ENCODE measurements at places on chromosomes 11 and 22.

GRCh38 chr11:56491270-56491669 is at the start of gene OR5M8:
Gene OR5M8 (minus strand): TSS chr11:56491370. CDS start chr11:56491370, 0 bp downstream.
- DNase-seq, result no peak

DNA sequence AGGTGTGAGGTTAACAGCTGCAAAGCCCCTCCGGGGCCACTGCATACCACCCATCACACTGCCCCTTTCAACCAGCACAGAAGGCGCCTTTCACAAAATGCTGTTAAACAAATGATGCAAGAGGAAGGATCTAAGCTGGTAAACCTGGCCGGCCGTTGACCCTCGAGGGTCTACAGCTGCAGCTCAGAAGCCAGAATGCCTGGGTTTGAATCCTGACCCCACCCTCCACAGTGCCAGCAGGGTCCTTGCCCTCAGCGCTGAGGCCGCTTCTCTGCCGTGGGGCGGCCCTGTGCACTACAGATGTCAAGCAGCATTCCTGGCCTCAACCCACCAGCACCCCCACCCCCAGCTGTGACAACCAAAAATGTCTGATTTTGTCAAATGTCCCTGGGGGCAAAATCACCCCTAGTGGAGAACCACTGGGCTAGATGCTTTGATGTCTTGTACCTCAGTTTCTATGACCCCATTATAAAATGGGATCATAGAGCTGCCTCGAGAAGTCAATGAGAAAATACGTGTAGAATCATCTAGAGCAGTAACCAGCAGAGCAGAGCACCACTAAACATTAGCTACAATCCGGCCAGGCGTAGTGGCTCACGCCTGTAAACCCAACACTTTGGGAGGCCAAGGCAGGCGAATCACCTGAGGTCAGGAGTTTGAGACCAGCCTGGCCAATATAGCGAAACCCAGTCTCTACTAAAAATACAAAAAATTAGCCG is 77.9 kb downstream of the CELSR1 start:
- DNase-seq, result no peak

DNA sequence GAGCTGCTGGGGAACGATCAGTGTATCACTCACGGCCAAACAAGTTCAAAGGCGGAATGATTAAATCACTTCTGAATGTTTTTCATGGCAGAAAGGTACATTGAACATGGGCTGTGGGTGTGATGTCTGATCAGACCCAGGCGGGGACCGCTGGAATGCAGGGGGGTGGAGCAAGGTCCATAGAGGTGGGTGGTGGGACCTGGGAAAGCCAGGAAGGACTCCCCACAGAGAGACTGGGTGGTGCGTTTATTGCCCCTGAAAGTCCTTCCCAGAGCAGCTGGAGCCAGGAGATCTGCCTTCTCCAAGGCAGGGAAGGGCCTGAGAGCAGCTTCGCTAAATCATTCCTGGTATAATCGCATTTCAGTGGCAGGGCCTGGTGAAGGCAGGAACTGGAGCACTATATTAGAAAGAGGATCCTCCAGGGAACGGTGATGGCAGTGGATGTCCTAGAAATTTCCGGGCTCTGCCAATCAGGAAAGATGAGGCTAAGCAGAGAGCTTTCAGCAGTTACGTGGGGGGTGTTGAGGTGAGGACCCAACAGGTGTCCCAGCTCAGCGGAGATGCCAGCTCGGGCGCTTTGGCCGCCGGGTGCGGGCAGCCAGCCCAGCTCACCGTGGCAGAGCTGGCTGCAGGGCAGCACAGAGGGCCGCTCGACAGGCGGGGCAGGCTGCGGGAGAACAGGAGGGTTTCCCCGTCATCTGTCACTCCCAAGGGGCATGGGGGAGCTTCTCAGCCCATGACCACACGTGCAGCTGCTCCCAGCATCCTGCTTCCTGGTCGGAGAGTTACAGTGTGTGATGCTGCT is 271.7 kb downstream of the CTTN start:
- DNase-seq, result no peak

GRCh38 chr11:66559142-66559865 is 9.1 kb downstream of the CTSF start:
- DNase-seq, result no peak

DNA sequence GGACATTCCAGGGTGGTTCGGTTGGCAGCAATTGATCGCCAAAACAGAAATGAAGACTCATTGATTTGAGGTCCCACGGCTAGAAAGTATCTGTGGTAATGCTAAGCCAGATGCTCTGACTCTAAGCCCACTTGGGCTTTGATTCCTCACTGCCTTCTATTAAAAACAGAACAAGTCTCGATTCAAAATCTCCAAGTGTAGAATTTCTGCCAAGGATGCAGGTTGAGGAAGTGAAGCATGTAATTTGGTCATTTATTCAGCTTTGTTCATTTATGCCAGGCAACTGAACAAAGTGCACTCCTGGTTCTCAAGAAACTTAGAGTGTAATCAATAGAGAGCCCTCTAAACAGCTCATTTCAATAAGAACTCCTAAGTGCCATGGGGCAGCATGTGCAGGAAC is 2.3 kb upstream of the CEP295 start:
- no peak for DNase-seq

DNA sequence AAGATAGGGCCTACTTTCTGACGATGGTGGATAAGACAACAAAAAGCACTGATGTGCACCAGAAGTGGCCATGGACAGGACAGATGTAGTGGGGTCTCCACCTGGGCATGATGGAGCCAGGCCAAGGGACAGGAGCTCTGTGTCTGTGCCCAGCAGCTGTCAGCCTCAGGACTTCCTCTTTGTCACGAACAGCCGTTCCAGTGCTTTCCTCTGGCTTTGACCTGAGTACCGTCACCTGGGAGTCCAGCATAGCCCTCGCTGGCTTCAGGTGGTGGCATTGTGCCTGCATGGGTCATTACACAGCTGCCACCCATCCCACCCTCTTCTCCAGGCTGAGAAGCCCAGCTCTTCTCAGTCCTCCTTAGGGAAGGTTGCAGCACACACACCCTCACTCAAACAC is 137.8 kb downstream of the GRIK4 start:
- DNase-seq, result no peak

DNA sequence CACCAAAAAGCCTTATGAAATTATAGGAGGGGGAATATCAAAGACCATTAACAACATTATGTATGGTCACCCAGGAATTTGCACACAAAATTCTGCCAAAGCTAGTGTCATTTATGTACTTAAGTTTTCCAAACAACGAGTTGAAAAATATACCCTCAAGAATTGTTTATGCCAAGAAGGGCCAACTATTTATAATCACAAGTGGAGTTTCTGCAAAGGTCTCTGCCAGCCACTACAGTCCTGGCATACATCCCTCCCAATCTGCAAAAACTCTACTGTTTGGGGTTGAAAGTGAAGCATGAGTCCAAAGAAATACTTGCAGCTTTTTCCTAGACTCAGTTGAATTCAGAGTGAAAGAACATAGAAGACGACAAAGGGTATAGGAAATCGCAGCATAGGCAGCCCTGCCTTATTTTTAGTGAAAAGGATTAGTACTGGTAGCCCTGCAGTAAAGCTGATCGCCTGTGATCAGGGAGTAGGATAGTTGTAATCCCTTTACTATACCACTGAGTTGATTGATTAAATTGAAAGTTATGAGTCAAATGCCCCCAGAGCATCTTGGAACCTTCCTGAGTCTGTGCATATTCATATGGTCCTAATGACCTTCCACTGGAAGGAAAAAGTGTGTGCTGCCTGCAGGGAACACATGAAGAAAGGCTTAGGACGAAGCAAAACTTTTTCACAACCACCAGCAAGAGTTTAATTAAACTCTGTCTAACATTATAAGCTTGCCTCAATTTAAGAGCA is 144.0 kb downstream of the SPON1 start:
- DNase-seq, result no peak

- no peak for DNase-seq
Observed at GRCh38 chr22:36015155-36015810, 13.3 kb downstream of the RBFOX2 start.

DNA sequence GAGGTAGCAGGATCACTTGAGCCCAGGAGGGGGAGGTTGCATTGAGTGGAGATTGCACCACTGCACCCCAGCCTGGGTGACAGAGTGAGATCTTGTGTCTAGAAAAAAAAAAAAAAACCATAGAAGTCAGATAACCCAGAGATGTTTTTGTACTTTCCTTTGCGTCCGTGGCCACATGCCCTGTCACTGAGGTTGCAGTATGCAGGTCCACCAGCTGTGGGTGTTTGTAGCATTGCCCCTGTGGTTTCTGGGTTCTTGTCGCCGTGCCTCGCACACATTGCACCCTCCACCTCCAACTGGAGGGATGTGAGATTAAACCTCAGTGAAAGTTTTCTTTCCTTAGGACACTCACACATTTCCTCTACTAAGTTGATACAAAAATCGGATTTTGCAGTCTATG is 70.3 kb downstream of the TNRC6B start:
- DNase-seq, result no peak

DNA sequence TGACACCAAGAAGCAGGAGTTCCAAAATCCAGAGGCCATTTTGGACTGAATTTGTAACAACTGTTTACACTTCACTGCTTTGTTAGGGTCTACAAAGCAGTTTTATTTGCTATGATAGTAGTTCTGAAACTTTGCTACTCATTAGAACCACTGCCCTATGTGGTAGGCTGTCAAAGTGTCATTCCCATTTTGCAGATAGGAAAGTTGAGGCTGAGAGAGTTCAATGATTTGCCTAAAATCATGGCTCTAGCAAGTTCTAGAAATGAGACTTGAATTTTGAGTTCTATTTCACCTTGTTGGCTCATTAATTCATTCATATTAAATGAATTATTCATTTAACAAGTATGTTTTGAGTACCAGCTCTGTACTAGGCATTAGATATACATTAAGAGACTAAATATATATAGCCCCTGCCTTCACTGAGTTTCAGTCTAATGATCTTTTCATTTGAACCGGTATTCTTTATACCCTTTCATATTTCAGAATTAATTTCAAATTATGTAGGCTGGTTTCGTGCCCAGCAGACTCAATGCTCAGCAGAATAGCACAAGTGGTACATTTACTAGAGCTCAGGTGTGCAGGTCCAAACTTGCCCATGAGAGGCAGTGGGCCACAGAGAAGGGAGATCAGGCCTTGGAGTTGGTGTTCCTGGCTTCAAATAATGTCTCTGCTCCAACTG is 93.5 kb downstream of the ME3 start:
- no peak for DNase-seq
